HTR-8/SVneo (cell line): ENCODE measurements at places on chromosomes 1 and 21.

- no peak for DNase-seq
These were observed 70.0 kb upstream of the MAGI3 start for GRCh38 chr1:113320272-113320671.

- DNase-seq: no peak
These were observed 16.3 kb downstream of the AGPAT3 start for GRCh38 chr21:43881283-43881682.

DNA sequence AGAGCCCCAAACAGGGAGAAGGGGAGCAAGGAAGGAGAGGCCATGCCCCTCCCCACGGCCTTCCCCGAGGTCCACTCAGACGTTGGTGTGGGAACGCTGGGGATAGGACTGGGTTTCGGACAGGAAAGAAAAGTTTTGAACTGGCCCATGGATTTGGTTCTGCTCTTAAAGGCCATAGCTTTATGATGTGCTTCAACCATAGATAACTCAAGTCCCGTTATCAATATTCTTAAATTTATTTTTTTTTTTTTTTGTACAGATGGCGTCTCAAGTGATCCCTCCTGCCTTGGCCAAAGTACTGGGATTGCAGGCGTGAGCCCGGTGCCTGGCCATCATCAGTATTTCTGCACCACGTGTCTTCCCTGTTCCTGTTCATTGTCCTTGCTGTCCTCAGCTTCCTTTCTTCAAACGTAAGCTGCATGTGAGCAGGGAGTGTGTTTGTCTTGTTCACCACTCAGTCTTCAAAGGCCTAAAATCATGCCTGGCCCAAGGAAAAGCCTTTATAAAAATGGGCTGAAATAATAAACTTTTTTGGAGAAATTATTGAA, 820 bp upstream of the KRTAP10-1 start:
- no peak for DNase-seq

DNA sequence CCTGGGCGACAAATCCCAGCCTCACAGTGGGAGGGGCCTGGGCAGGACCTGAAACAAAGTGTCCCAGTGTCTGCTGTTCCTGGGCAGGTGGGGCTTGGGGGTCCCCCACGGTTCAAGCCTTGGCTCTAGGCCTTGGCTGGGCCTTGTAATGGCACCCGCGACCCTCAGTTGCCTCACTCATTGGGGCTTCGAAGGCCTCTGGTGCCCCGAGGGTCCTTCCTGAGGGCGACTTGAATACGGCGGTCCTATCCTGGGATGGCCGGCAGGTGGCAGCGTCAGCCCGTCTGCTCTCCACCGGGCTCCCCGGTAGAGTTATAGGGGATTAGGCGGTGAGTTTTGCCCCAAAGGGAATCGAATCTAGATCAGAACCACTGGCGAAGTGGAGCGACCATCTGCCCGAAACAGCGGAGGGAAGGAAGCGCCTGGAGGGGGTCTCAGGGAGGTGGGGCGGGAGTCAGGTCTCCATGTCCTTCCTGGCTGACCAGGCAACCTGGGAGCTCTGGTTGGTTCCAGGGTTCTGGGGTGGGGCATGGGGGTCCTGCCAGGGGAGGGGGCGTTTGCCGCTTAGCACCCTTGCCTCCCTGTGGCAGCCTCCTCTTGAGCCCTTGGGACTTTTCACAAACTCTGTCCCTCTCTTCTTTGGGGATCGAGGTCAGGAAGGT, 2.1 kb upstream of the PEX10 start:
- DNase-seq: peak; percentile 73

GRCh38 chr1:240739139-240739538, 127.2 kb upstream of the GREM2 start:
- DNase-seq: peak; percentile 41

DNA sequence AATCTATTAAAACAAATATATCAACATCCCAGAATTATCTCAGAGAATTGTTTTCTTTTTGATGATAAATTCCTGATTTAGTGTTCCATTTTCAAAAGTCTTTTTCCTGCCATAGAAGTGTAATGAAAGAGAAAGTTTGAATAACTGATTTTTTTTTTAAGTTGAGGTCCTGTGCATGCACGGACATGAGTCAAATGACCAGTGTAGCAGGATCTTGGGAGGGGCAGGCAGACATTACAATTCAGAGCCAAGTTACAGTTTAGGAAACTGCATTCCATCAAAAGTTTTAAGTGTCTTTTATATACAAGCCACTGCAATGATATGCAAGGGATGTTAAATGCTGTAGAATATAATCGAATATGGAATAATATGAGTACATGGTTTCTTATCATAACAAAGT, 227.5 kb downstream of the HMCN1 start:
- no peak for DNase-seq
